Activated T-cell treated with anti-CD3 and anti-CD28 coated beads for 1 hour (primary cell): ENCODE measurements at places on chromosomes 3 and 15.

DNA sequence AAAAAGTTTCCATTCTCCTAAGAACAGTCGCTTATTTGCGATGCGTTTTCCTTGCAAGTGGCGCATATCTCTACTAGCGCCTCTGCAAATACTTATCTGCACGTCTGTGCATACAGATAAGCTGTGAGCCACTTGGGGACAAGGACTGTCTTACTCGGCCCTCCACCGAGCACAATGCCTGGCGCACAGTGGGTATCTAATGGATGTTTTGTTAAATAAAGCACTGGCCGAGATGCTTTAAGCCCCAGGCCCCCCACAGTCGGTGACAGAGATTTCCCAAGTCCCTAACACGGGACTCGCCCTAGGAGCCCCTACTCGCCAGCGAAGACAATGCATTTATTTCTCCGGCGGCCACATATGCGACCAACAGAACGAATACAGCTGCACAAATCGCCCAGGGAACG, 503 bp downstream of the HLTF start:
- no peak for DNase-seq

GRCh38 chr3:127114337-127115070, 78.4 kb upstream of the PRR23E start:
- DNase-seq = no peak

DNA sequence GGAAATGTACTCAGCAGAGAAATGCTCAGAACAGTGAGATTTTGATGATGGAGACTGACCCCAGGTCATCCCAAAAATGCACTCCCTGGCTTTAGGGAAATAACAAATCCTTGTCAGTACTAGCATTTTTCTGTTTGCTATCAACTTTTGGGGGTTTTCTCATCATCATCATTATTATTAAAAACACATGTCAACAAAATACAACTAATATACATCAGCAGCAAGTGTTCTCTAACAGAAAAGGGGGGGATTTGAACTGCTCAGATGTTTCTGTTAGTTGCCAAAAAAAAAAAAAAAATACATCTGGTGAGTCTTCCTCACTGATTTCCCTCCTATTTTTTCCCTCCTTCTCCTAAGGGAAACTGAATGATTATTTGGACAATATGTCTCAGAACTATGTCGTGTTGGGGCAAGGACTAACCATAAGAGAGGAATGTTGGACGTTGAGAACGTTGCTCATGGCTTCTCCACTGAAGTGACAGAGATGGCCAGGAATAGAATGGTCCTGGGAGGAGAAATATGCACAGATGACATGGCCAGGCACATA, 230.0 kb upstream of the MCTP2 start:
- DNase-seq = no peak

GRCh38 chr3:55014081-55014480, 86.2 kb upstream of the LRTM1 start:
- no peak for DNase-seq

DNA sequence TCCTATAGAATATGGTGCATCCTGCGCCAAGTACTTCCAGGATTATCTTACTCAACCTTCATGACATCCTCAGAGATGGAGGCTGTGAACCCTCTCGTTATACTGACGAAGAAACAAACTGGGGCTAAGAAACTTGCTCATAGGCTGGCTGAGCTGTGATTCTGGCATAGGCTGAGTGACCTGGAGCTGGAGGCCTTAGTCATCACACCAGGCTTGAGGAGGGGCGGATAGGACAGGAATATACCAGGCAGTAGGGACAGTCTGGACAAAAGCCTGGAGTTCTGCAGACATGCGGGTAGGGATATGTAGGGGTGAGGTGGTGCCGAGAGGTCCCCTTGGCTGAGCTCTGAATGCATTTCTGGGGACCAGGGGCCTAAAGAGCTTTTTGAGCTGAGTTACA, 18.1 kb downstream of the HEMK1 start:
- no peak for DNase-seq

DNA sequence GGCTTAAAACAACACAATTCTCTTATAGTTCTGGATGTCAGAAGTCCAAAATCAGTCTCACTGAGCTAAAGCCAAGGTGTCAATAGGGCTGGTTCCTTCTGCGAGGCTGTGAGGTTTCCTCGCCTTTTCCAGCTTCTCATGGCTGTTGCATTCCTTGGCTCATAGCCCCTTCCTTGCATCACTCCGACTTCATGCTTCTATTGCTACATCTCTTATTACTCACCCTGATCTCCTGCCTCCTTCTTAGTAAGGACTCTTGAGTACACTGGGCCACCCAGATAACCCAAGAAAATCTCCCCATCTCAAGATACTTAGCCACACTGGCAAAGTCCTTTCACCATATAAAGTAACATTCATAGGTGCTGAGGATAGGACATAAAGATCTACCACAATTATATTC, 193.9 kb downstream of the ADAMTS17 start:
- DNase-seq = no peak

DNA sequence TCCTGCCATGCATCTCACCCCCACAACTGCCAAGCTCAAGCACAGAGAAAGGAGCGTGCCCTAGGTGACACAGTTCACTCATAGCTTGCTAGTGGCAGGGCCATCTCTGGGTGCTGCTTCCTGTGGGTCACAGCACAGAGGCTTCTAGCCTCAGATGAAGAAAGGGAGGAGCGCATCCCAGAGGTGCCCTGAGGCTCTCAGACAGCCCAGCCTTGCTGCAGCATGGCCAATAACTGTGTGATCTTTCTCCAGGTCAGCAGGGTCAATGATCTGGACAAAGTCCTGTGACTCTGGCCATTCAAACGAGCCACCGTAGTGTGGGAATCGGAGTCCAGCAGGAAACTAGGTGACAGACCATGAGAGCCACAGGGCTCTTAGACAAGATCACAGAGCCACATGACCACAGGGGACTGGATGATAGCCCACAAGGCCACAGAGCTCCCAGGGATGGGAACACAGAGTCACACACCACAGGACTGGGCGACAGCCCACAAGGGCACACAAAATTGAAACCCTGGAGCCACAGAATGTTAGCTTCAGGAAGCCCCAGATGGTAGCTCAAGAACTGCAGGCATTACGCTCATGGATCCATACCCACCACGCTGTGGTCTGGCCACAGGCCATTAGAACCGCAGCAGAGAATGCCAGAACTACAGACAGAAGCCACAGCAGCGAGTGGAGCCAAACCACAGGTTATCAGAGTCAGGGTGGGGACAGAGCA, 25.9 kb upstream of the GRIP2 start:
- no peak for DNase-seq

DNA sequence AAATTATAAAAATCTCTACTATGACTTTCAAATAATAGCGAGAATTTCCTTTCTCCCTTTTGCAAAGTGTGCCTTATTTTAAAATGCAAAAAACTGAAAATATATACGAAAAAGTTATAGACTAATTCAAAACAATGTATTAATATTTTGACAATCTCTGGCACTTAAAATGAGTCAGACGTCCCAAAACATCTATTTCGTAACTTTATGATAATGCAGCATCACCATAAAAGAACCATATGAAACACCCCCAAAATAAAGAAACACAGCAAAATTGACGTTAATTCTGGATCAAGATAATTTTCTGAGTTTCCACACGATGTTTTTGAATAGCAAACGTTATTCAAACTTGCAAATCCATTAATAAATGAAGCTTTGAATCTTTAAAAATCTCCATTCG, 1.0 kb downstream of the COPS2 start:
- DNase-seq = no peak

GRCh38 chr3:45975686-45976085, 19.9 kb downstream of the FYCO1 start:
- no peak for DNase-seq

GRCh38 chr15:41914411-41914810, 20.6 kb upstream of the SPTBN5 start:
- no peak for DNase-seq

GRCh38 chr15:31081588-31082250, 19.8 kb downstream of the TRPM1 start:
- DNase-seq = no peak

GRCh38 chr3:193827040-193827669, 234.1 kb downstream of the OPA1 start:
- no peak for DNase-seq

DNA sequence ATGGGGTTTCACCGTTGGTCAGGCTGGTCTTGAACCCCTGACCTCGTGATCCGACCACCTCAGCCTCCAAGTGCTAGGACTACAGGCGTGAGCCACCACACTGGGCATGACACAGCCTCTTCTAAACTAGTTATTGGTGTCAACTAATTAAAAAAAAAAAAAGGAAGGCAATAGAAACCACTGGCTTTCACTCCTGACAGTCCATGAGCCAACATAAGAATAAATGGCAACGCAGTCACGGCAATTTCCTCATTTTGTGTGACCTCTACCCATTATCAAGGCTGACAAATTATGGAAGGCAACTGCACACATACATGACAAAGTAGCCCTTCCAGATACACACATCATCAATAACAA, 5.9 kb downstream of the ARHGEF3 start:
- no peak for DNase-seq

DNA sequence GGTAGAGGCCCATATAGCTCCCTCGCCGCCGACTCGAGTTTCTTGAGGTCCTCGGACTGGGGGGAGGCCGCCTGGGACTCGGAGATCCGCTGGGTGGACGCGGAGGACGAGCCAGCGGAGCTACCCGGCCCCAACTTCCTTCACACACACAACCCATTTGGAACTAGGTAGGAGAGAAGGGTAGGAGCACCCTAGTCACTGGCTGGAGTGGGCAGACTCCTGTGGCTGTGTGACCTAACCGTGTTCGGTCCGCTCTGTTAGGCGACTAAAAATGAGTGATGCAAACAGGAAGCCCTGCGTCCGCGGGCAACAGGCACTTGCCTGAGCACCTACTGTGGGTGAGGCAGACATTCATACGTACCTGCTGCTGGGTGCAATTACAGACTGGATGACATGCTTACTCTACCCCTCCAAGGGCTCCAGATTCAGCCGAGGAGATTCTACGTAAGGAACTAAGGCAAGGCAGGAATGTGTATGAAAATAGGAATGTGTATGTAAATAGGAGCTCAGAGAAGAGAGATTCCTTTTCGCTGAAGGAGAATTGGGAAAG, 4.6 kb upstream of the SIN3A start:
- peak; percentile 22 for DNase-seq
